ENCODE measurements at places on chromosomes 6 and 20.

DNA sequence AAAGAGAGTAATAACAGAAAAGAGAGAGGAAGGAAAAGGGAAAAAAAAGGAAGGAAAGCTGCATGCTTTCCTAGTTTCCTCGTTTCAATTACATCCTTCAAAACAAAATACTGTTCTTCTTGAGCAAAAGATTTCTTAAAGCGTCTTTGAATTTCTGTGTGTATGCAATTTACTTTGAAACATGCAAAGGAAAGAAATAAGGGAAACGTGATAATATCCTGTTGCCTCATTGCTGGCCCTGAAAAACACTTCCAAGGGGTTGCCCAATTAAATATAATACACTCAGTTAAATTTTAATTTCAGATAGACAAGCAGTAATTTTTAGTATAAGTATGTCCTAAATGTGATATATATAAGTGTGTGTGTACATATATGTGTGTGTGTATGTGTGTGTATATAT is 51.2 kb upstream of the TPD52L1 start:
- no peak for DNase-seq

GRCh38 chr6:112469306-112469705 is 122.2 kb downstream of the RFPL4B start:
- DNase-seq = no peak

DNA sequence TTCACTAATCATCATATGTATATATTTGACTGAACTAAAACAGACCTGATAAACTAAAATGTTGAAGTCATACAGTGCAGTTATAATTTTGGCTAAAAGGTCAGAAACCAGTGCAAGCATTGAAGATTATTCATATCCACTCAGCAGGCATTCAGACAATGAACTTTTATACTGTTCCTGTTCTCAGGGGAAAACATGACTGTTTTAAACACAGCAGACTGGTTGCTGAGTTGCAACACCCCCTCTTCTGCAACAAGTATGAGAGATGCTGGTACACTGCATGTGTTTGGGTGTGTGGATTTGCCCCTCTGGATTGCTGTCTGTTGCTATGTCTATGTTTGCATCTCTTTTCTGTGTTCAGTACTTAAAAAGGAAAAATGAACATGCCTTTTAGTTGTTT is 206.8 kb downstream of the EYA4 start:
- no peak for DNase-seq

GRCh38 chr20:42646250-42646649 is 543.5 kb downstream of the PTPRT start:
- no peak for DNase-seq

- no peak for DNase-seq
Observed at GRCh38 chr20:63977739-63978276, 1.6 kb downstream of the SAMD10 start.

- peak; percentile 64 for DNase-seq
Observed at GRCh38 chr20:43584448-43585136, 6.1 kb upstream of the IFT52 start.

- no peak for DNase-seq
Observed at GRCh38 chr20:60389441-60389840, 431.2 kb downstream of the CDH26 start.

DNA sequence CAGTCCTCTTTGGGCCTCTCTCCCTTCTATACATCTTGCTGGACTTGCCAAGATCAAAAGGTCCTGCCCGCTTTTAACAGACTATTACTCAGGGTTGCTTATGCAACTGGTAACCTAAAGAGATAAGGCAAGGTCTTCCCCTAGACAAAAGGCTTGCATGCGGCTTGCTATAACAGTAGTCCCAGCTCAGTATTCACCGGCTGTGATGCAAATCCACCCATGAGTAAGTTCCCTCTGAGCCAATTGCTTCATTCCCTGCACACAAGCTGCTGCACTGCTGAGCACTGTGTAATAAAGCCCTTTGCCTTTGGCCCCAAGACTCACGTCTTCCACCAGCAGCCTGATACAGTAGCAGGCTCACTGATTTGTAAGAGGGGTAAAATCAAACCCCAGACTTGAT is 363.8 kb downstream of the PRKN start:
- DNase-seq = no peak

GRCh38 chr20:9520086-9520485 is 5.7 kb downstream of the LAMP5 start:
- no peak for DNase-seq

- no peak for DNase-seq
Observed at GRCh38 chr6:160972111-160972510, 19.5 kb upstream of the MAP3K4 start.

- no peak for DNase-seq
Observed at GRCh38 chr20:13089950-13090469, 81.2 kb downstream of the SPTLC3 start.

DNA sequence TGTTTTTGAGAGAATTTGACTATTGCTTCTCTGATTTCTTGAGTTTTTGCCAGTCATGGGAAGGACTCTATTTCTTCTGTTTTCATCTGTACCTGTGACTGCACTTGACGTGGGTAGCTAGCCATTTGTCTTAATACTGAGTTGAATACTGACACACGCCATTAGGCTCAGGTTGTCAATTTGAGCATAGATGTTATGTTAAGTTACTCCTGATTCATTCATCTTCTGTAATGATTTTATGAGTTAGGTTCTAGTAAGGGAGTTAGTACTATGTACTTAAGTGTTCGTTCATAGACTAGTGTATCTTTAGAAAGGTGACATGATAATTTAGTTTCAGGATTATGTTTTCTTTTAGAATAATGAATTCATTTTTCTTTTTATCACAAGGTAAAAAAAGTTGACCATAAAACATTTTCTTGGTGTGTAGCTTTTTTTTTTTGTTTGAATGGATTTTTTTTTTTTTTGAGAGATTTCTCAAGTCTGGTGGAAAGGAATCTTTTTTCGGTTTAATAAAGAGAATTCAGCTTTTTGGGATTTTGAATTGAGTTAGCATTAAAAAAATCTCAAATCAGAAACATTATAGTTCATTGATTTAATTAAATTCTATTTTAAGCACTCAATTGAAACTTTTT is 1.7 kb downstream of the AFDN start:
- no peak for DNase-seq

- DNase-seq = no peak
Observed at GRCh38 chr6:85544776-85545175, 48.9 kb downstream of the SNX14 start.

GRCh38 chr20:63628246-63628975 is 1.5 kb upstream of the GMEB2 start:
- DNase-seq = peak; percentile 76

DNA sequence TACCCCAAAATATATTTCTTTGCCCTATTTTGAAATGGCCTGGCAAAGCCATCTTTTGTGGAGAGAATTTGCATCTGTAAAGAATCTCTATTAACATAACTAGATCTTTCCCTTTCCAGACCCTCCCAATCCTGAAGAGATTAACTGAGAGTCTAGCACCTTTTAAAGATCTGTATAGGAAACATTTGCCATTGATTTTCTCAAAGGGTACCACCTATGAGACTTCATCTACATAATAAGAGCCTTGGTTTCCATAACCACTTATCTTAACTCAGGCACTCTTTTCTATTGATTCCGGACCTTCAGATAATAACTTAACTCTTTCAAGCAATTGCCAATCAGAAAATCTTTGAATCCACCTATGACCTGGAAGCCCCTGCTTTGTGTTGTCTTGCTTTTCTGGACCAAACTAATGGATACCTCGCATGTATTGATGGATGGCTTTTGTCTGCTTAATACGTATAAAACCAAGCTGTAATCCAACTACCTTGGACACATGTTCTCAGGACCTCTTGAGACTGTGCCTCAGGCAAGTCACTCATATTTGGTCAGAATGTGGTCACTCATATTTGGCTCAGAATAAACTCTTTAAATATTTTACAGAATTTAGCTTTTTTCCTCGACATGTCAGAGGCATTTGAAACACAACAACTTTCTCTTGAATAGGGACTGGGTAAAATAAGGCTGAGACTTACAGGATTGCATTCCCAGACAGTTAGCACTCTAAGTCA is 31.4 kb downstream of the SLC22A2 start:
- DNase-seq = no peak

- no peak for DNase-seq
Observed at GRCh38 chr6:18147160-18147559, 7.7 kb downstream of the TPMT start.

All from upper lobe of right lung (tissue), 1 donor.